ENCODE measurements at places on chromosomes 12 and 14.
A peak's percentile ranks its signal among the peaks of the same experiment; 100 is the strongest.

DNA sequence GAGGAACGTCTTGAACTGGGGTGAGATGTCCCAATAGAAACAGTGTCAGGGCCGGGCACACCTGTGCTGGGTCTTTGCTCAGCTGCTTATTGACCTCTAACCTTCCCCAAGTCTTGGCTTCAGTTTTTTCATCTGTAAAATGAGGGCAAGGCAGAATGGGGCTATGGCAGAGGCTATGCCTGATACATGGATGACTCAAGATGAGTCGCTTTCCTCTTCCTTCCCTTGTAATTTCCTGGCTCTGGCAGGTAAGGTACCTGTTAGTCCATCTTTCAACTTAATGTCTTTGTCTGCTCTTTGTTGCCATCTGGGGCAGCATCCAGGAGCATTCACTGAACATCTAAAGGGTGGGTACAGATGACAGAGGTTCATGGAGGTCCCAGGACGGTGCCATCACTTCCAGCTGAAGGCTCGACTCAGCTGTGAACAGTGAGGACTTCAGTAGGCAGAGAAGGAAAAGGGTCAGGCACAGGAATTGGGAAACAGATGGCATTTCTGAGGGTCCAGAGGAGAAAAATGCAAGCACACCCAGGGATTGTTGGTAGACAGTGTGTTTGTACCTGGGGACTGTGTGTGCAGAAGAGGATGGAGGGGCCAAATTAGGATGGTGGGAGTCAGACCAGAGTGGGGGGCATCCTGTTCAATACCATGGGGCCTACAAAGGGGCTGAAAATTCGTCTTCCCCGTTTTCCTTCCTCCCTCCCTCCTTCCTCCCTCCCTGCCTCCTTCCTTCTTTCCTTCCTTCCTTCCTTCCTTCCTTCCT is 268.3 kb downstream of the VRK1 start:
- DNase-seq: no peak

- DNase-seq: no peak
Observed at GRCh38 chr14:83342590-83342989, 1808.9 kb upstream of the SEL1L start.

DNA sequence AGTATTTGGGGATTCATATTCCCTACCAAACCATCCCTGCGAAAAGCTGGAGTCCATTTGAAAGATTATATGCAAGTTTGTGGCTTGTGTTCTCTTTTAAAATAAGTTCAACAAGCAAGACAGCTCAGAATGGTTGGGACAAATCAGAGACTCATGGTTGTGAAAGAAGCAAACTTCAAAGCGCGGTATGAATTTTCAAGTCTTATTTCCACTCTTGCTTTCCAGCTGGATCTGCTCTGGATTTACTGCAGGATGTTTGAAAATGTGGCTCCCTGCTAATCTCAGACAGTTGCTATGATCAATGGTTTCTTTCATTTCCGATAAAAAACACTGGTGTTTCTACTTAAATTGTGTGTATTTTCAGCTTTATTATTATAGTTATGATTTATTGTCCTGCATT is 477.5 kb downstream of the RAD51B start:
- DNase-seq: no peak

DNA sequence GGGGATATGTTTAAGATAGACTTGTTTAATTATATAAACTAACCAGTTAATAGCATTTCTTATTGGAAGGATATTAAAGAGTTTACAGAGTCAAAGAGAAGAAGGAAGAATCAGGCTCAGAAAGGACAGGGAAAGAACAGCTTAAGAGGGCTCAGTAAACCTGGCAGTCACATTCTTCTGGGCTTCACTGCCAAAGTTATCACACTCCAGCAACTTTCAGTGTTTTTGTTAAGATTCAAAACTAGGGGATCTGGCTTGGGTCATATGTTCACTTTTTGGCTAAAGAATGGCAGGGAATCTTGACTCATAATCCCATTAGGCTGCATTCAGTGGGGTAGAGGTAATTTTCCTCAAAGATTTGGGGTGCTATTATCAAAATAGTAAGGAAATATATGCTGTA is 312.3 kb downstream of the RAD51B start:
- DNase-seq: no peak

GRCh38 chr14:67515386-67516079 is 17.6 kb upstream of the PLEKHH1 start:
- DNase-seq: peak; percentile 33

- DNase-seq: no peak
Observed at GRCh38 chr12:55067701-55068100, 47.9 kb downstream of the NEUROD4 start.

GRCh38 chr12:15693228-15693911 is 95.8 kb downstream of the EPS8 start:
- no peak for DNase-seq

- no peak for DNase-seq
Observed at GRCh38 chr14:57735276-57735675, 130.6 kb downstream of the SLC35F4 start.

GRCh38 chr14:76808011-76808410 is 4.7 kb downstream of the ANGEL1 start:
- DNase-seq: no peak

DNA sequence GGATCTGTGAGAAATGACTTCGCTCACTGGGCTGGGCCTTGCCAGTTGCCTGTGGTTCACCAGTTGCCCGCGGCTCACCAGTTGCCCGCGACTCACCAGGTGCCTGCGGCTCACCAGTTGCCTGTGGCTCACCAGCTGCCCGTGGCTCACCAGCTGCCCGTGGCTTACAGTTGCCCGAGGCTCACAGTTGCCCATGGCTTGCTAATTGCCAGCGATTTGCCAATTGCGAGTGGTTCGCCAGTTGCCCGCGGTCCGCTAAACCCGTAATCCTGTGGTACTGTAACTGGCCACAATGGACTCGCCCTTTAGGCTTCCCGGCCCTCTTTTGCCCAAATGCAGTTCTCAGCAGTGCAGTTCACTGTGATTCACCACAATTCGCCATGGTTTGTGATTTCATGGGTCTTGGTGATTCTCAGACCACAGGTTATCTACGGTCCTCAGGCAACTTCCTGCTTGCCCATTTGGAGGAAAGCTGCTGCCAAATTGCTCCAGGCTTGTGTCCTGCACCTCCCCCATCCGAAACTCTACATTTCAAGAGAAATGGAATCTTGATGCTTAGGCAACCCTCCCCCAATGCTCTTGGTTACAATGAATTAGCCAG is 15.0 kb upstream of the MEG3 start:
- DNase-seq: no peak

GRCh38 chr12:114933428-114934160 is 249.6 kb upstream of the TBX3 start:
- DNase-seq: no peak

DNA sequence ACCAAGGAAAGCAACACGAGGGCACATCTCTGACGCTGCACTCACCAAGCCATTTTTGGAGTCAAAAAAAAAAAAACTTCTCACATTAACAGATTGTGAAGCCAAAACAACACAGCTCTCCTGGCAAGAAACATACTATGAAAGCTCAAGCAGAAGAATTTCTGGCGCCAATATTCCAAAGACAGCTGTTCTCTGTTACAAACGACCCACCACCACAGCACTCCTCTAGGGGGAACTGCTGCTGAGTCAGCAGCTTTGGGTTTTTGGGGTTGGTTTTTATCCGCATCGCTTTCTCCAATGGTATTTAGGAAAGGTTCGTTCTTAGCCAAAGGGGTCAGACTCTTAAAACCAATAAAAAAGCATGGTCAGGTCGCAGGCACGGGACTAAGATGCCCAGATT is 379.4 kb downstream of the RPS29 start:
- DNase-seq: no peak

GRCh38 chr12:69987579-69988091 is 162.6 kb downstream of the MYRFL start:
- DNase-seq: no peak

GRCh38 chr14:102652194-102652593 is 59.7 kb downstream of the RCOR1 start:
- DNase-seq: no peak

- DNase-seq: no peak
Observed at GRCh38 chr14:30528119-30528518, 30.8 kb upstream of the G2E3 start.

DNA sequence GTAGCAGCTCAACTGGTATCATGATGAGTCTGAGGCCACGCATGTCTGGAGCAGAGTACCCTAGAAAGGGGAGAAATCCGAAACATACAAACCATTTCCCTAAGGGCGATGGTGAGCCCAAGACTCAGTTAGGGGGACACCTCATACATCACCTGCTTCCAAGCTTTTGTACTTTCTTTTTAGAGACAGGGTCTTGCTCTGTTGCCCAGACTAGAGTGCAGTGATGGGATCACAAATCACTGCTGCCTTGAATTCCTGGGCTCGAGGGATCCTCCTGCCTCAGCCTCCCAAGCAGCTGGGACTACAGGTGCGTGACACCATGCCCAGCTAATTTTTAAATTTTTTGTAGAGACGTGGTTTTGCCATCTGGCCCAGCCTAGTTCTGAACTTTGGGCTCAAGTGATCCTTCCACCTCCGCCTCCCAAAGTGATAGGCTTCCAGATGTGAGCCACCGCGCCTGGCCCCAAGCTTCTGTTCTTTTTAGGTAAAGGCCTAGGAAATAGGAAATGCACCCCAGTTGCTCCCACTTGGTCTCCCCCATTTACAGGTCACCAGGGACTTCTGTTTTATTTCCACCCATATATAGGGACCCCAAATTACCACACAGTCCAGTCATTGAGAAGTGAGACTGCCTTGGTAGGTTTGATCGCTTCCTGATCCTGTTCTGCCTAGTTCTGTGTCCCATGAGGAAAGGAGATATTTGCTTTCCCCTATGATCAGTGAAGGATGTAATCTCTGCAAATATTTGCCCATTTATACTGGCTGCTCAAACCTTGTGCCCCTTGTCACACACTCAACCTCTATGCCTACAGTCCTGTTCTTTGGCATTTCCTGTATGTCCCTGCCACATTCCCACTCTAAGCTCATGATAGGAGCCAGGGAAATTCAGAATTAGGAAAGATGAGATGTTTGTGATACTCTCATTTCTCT is at the start of gene APOF:
Gene APOF, minus strand, starts transcription at position 728 of the 930 bp plus-strand sequence. Its CDS starts 112 bp downstream, at position 616.
- no peak for DNase-seq

GRCh38 chr14:61641914-61642613 is 53.2 kb upstream of the HIF1A start:
- no peak for DNase-seq

DNA sequence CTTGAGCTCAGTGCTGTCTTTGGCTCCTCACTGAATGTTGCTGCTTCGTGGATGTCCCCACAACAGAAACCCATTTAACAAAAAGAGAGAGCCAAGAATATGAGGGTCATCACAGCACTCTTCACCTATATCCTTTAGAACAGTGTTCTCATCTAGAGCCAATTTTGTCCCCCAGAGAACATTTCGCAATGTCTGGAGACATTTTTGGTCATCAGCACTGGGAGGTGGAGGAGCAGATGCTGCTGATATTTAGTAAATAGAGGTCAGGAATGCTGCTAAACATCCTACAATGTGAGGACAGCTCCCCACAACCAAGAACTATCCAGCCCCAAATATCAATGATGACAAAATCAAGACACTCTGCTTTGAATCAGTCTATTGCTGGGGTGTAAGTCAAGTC is 92.5 kb downstream of the BBS10 start:
- no peak for DNase-seq

- peak; percentile 26 for DNase-seq
Observed at GRCh38 chr12:42987216-42987650, 397.7 kb upstream of the PRICKLE1 start.

DNA sequence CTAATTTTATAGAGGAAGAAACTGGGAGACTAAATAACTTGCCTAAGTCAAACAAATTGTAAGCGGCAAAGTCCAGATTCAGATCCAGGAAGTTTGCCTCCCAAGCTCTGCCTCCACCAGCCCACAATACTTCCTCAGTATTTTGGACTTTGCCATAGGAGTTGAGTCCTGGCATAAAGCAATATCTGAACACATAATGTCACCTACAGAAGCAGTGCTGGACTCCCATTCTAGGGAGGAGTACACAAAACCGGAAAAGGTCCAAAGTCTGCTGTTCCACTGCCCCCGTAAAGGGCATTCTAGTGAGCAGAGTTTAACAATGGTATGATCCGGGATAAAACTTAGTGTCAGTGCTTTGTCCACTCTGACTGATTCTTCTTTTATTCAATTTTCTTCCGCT is 340.5 kb downstream of the FUT8 start:
- no peak for DNase-seq

DNA sequence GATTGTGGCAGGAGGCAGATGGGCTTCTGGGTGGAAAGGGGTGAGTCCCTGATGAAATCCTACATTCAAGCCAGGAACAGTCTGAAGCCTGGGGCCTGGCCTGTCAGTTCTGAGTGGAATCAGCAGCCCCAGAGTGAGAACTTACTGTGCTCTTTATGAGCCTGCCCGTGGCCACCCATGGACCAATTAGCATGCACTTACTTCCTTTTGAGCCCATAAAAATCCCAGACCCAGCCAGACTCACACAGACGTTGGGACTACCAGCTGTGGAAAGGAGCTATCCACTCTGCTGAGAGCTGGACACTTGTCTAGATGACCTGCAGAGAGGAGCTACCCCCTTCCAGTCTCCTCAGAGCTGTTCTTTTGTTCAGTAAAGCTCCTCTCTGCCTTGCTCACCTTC is 104.5 kb downstream of the MNAT1 start:
- no peak for DNase-seq

GRCh38 chr12:127245437-127245836 is 1021.5 kb upstream of the TMEM132C start:
- DNase-seq: no peak

GRCh38 chr12:48979602-48980388 is 1.7 kb downstream of the WNT1 start:
- DNase-seq: no peak

DNA sequence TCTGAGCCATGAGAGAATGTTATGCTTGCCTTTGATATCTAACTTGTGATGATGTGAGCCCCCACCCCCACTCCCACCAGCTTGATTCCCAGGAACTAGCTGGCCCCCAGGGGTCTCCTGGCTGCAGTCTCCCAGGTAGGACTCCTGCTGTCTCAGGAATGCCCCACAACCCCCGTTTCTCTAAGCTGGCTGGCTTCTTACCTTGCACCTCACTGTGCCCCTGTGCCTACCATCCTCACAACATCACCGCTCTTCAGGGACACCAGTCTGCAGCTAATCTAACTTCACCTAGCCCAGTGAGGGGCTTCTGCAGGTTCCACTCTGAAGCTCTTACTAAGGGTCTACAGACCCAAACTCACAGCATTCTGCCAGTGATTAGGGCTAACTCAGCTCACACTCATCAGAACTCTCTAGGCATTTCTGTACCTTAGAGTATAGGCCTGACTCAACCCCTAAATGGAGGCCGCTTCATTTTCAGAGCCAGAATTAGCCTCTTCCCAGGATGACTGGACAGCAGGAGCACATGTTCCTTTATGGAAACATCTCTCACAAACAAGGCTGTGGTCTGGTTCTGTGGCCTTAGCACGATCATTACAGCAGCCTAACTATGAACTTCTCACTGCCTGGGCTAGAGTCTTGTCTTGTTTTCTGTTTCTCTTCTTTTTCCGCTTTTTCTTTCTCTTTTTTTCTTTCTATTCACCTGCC is 72.8 kb upstream of the IFNG-AS1 start:
- DNase-seq: no peak

Measured in NCI-H1417 (cell line).